ENCODE measurements at places on chromosomes 3 and 15.
A peak's percentile ranks its signal among the peaks of the same experiment; 100 is the strongest.

GRCh38 chr15:46304321-46304720 is 669.5 kb downstream of the SQOR start:
- DNase-seq = peak; percentile 23

DNA sequence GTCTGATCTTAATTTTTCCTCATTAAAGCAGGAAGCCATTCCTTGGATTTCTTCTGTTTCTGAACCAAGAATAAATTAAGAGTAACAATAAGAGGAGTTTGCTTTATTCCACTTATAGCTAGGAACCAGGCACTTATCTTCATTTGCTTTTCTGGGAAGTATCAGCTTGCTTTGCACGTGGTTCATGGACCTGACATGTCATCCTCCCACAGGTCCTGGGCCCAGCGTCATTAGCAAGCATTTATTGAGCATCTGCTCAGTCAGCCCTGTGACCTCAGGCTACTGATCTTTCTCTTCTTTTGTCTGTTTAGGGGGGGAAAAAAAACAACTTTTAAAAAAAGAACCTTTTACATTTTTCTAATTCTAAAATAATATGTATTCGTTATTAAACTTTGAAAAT is 34.7 kb upstream of the CRTC3 start:
- no peak for DNase-seq

DNA sequence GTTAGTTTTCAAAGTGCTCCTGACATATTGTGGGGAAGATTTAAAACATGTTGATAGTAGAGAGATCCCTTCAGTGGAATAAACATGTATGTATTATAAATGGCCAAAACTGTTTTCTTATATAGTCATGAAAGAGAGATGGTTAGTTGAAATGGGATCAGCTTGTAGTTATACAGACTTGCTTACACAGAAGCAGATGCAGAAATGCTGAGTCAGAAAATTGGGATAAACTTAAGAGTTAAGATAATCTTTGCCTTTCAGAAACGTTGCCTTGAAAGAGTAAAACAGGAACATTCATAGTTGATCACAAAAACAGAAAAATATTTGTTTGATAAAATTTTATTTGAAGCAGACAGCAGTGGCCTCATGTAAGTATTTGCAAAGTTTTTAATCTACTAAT is 433.2 kb upstream of the BCHE start:
- no peak for DNase-seq

DNA sequence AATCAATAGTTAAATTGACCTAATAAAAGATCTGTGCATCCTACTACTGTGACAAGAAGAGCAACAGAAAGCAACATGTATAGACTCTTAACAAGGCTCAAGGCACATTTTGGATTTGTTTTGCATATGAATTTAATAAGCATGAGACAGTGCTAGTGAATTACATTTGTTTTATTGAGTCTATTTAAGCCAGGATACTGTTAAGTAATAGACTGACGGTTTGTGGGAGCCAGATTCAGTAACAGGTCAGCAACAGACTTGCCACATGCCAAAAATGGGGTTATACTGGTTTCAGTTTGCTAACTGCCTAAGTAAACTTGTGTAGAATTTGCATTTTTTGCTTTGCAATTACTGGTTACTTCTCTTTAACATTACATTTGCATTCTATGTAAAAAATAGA is 54.0 kb downstream of the MBNL1 start:
- no peak for DNase-seq

GRCh38 chr3:52773361-52774065 is 2.8 kb upstream of the NEK4 start:
- DNase-seq = no peak

DNA sequence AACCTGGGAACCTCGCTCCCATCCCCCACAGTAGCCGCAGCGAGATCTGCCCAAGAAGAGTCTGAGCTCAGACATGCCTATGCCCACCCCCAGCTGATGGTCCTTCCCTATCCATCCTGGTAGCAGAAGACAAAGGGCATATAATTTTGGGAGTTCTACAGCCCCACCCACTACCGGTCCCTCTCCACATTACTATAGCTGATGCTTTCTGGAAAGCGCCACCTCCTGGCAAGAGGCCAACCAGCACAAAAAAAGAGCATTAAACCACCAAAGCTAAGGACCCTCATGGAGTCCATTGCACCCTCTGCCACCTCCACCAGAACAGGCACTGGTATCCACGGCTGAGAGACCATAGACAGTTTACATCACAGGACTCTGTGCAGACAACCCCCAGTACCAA is 168.4 kb downstream of the MEGF11 start:
- peak; percentile 29 for DNase-seq

GRCh38 chr3:106447723-106448301 is 579.0 kb upstream of the CBLB start:
- DNase-seq = no peak

DNA sequence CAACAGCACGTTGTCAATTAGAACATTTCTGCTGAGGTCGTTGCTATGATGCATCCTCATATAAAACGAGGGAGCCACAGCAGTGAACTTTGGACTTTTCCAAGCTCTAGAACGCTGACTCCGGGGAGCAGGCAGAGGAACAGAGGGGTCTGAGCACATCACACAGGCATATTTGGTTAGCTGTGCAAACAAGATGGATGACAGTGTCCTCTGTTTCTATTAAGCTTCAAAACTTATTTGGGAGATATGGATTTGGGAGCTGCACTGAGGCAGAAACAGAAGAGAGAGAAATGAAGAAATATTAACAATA is 278.0 kb upstream of the TBL1XR1 start:
- peak; percentile 37 for DNase-seq

- no peak for DNase-seq
These were observed 48.0 kb downstream of the ARHGAP31 start for GRCh38 chr3:119342176-119342575.

DNA sequence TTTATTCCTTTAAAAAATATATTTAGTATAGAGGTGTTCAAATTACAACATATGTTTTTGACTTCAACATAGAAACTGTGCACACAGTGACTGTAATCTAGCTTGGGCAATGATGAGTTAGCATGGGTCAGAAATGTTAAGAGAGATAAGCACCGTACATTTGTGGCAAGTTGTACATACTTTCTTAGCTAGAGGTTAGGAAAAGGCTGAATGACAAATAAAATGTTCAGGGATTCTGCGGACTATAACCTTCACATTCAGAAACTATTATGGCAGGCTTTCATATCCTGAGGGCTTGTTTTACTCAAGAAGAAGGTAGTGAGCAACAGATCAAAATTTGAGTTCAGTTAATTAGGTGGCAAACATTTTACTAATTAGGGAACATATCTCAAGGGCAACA is 379.7 kb upstream of the EPHA6 start:
- no peak for DNase-seq

GRCh38 chr3:12878141-12878574 is 36.8 kb upstream of the RPL32 start:
- DNase-seq = no peak

- DNase-seq = no peak
These were observed 88.1 kb upstream of the TGFBR2 start for GRCh38 chr3:30518181-30518864.
